NCI-H1105 treated with DMSO at 0.1 percent for 48 hours (cell line): ENCODE measurements at places on chromosomes 11 and 22.

DNA sequence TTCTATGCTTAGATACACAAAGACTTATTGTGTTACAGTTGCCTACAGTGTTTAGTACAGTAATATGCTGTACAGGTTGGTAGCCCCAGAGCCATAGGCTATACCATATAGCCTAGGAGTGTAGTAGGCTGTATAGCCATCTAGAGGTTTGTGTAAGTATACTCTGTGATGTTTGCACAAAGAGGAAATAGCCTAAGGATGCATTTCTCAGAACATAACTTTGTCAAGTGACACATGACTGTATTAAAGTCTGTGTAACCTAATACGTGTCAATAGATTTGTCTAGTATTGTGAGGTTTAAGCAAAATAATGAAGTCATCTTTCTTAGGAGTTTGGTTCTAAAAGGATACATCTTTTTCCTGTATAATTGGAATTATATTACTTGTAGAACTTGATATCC is 5.5 kb downstream of the ZC3H12C start:
- no peak for DNase-seq

GRCh38 chr11:102783016-102783415 is 2.6 kb upstream of the MMP10 start:
- no peak for DNase-seq

GRCh38 chr11:45259592-45259991 is 26.5 kb downstream of the SYT13 start:
- DNase-seq = no peak

- DNase-seq = no peak
These were observed 141.7 kb upstream of the GRIA4 start for GRCh38 chr11:105468154-105468553.

GRCh38 chr11:17353821-17354600 is 2.4 kb downstream of the NCR3LG1 start:
- DNase-seq = peak; percentile 39

DNA sequence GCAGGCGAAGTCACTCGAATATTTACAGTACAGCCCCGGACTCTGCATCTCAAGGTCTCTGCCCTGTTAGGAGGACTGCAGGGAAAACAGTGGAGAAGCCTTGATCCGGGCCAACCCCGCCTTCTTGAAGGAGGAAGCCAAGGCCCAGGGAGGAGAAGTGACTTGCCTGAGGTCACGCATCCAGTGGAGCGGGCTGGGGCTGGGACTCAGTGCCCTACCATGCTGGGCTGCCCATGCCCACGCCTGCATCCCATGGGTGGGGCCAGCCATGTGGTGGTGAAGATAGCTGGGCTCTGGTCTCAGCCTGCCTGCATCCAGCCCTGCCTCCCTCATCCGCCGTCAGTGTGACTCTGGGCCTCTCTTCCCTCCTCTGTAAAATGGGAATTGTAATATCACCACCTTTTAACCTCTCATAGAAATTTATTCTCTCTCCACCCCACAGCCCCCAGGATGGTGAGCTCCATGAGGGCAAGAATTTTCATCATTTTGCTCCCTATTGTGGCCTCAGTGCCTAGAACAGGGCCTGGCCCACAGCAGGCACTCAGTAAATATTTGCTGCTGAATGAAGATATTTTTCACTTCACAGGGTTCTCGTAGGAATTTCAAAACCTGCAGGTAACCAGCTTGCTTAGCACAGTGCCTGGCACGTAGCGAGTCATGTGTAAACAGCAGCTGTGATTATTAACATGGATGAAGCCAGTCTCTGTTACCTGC is 57.3 kb downstream of the OTOG start:
- DNase-seq = no peak

DNA sequence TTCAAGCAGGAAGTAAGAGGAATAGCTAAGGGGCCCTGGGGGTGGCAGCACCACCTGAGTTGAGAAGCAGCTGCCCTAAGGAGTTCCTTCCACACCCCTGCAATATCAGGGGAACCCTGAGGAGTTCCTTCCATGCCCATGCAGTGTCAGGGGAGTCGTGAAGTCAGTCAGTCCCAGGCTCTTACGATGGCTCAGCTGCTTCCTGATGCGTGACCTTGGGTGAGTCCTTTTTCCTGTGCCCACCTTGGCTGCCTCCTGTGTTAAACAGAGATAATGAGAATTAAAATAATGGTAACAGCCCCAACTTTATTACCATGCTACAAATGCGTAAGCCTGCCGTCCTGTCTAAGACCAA is 181.1 kb downstream of the MIAT start:
- DNase-seq = no peak

GRCh38 chr11:30045921-30046577 is 29.2 kb upstream of the KCNA4 start:
- no peak for DNase-seq

DNA sequence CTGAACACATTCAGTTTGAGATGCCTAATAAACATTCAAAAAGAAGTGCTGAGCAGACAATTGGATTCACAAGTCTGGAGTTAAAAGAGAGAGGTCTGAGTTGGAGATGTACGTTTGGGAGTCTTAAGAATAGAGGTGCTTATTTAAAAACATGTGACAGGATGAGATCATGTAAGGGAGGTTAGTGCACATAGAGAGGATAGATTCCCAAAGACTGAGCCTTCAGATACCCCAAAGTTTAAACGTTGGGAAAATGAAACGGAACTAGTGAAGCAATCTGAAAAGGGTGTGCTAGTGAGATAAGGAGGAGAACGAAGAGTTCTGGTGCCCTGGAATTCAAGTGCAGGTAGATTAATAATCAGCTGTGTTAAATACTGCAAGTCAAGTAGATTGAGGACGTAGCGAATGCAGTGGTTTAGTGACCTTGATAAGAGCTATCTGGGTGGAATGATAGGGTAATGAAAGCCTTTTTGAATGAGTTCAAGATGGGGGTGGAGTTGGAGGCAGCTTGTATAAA is 63.7 kb downstream of the HIPK3 start:
- DNase-seq = no peak

GRCh38 chr11:113506893-113507292 is 31.7 kb upstream of the DRD2 start:
- DNase-seq = no peak

- no peak for DNase-seq
These were observed 236.5 kb downstream of the DDX10 start for GRCh38 chr11:108901359-108901758.

DNA sequence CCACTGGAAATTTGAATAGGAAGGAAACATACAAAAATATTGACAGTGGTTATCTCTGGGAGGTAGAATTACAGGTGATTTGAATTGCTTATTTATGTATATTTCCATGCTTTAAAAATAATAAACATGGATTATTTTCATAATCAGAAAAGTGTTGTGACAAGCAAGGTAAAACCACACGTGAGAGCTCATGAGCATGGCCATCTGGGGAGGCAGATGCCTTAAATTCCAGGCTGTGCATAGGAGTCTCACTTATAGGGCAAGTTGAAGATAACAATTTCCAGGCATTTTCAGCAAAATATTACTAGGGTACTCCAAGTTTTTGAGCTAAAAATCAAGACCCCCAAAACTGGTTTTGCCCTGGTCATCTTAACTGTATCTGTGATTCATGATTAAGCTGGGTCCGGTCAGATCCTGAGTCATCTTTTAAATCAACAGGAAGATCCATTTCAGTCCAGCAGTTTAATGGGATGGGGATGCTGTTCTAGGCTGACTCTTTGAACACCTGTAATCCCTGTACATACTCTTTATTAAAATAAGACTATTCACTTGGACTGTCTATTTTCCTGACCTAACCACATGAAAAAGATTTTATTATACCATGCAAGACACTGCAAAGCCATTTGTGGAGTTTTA is 115.8 kb upstream of the NARS2 start:
- no peak for DNase-seq

DNA sequence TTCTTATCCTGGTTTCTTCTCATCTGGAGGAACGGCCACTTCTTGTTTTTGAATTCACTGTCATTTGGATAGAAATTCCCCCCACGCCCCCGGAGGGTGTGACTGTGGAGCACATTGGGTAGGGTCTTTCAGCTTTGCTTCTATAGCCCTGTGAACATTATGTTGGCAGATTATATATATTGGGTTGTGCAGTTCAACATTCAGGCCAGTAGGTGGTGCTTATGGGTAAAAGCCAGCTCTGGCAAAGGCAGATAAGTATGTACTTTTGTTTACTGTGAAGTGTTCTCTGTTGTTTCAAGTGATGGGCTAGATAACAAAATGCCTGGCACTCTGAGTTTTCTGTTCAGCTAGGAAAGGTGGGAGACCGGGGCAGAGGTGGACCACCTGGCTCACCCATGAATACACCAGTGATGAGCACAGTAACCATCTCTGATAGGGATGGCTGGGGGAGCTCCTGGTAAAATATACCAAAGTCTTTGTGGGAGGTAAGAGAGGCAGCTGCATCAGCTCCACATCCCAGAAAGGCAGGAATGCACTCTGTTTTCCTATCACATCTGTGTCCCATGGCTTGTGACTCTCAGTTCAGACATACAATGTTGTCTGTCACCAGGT is 1348.2 kb upstream of the RAG2 start:
- peak; percentile 52 for DNase-seq

- DNase-seq = no peak
These were observed 8.9 kb downstream of the PISD start for GRCh38 chr22:31652911-31653684.

DNA sequence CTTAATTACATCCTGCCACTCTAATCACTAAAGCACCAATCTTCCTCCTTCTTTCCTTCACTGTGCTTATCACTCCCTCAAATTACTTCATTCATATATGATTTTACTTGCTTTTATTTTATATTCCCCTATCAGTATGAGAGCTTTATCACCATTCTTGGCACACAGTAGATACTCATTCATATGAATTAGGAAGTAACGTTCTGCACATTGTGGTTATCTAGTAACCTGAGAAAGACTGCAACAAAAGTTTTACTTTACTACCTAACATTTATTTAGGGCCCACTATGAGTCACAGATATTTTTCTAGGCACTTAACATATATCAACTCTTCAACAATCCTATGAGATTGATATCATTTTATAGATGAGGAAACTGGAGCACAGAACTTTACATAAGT is 1559.9 kb upstream of the TENM4 start:
- DNase-seq = no peak

DNA sequence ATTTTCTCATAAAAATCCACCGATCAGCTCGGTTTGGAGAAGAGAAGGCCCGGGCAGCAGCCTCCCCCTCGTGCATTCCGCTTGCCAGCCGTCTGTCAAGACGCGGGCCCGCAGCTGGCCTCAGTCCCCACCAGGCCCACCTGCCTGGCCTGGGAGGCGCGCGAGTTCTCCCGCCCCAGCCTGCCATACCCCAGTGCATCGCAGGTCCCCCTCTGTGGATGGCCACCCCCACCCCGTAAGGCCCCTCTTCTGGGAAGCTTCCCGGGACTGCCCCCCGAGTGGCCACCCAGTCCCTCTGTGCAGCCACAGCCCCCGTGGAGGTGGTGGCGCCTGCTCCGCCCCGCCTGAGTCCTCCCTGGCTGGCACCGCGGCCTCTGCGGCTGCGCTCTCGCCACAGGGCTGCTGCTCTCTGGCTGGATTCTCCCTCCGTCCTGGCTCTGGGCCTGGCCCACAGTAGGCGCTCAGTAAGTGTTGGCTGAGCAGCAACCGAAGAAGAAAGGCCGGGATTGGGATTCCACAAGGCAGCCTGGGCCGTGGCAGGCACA is 74.0 kb upstream of the TCF20 start:
- DNase-seq = no peak

- DNase-seq = no peak
These were observed 143.2 kb downstream of the OPCML start for GRCh38 chr11:133388975-133389568.

GRCh38 chr11:6640985-6641701 is 14.5 kb downstream of the DCHS1 start:
- no peak for DNase-seq

- DNase-seq = no peak
These were observed 32.6 kb downstream of the RCOR2 start for GRCh38 chr11:63884196-63884932.

DNA sequence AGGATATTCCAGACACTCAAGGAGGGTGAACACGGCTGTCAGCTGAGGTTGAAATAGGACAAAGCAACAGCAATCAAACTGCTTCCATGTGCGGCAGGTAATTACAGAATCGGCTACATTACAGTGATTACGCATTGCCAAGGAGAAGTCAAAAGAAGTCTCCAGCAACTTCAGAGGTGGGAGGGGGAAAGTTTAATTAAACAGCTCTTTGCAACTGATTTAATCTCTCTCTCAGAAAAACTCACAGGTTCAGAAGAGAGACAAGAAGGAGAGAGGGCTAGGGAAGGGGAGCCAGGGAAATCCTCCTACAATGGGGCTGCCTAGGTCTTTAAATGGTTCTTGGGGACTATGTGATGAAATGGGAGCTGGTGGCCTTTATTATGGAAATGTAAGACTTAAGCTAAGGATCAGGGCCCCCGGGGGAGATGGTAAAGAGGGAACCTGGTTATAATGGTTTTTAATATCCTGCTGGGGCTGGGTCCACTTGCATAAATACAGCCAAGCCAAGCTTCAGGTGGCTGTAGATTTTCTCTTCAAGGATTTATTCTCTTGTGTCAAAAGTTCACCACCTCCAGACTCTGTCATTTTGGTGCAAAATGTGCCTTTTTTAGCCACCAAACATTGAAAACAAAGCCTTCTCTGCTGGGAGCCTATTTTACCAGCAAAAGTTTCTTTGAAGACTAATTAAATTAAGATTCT is 354.7 kb upstream of the NARS2 start:
- DNase-seq = no peak

DNA sequence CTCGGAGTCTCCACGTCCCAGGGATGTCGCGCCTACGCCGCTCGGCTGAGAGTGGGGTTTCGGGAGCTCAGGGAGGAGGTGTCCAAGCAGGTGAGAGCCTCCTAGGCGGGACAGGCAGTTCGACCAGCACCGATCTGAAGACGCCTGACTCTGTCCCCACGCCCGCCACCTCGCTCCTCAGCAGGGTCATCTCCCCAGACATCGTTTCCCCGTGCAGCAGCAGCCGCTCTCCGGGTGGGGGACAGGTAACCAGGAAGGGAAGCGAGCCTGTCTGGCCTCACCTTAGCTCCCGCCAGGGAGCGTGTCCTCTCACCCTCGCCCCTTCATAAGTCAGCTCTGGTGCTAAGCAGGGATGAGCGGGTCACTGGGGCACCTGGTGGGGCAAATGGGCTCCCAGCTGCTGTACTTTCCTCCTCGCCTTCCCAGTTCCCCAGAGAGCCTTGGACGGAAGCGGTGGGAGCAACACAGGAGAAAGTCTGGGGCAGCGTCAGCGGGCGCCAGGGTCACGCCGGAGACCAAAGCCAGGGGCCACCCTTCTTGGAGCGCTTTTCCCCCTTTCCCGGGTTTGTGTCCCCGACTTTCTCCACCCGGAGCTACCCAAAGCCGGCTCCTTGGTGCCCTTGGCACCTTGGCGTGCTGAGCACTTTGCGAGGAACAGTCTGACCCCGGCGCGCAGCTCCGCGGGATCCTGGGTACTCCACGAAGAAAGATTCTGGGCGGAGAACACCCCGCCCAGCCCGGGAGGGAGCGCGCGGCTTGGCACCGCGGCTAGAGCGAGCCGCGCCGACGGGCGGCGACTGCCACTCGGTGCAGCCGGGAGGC is 1.6 kb downstream of the SPON1 start:
- peak; percentile 55 for DNase-seq

DNA sequence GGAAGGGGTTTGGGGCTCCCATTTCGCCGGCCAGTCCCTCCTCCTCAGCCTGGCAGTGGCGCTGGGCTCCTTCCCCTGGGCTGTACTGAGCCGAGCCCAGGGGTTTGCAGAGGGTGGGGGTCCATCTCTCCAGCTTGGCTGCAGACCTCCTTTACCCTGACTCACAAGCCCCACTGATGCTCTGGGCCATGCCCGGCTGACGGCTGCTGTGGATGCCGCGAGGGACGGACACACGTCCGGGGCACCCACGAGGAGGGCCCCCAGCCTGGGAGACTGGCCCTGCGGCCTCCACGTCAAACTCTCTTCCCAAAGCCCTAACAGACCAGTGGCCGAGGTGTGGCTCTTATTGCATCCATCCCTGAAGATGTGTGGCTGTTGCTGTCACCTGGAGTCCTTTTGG is 14.1 kb downstream of the PMM1 start:
- no peak for DNase-seq
